HuH-7 (cell line): ENCODE measurements at places on chromosomes 4 and X.

DNA sequence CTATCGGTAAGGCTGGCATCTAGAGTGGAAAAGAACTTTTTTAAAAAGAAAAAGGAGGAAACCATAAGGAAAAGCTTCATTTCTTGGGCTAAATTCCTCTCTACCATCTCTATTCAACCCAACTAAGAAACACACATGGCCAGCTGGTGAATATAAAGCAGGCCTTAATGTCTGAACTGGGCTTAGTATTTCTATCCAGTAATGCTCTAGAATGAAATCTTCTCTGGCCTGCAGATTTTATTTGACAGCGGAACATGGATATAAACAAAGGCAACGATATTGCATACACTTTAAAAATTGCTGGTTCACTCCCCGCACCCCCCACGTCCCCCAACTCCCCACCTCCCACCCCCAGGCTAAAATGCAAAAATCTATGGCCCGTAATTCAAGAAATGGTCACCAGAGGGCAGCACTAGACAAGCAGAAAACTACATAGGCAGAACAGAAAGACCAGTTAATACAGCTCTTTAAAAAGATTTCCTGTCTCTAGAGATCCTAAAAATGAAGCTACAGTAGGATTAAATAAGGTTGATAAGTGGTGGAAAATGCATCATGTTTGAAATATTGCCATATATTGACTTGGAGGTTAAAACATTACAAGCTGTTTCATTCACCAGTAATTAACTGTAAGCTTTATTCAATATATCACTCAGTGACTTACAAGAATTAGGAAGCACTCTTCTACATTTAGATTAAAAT is 155.2 kb upstream of the GALNT7 start:
- DNase-seq: peak; percentile 28

DNA sequence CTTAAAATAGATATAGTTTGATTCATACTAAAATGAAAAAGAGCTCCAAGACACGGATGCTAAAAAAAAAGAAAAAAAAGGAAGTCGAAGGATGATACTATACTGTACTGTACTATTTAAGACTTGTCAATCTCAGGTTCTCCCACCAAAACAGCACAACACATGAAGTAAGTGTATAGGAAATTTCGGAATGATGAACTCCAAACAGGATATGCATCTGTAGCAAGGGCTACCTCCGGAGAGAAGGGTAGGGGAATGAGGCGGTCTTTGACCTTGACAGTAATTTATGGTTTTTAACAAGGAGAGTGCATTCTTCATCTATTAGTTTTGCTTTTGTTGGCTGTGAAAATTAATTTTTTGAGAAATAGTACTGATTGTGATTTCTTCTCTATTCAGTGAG is 541 bp upstream of the FIP1L1 start:
- DNase-seq: peak; percentile 39

DNA sequence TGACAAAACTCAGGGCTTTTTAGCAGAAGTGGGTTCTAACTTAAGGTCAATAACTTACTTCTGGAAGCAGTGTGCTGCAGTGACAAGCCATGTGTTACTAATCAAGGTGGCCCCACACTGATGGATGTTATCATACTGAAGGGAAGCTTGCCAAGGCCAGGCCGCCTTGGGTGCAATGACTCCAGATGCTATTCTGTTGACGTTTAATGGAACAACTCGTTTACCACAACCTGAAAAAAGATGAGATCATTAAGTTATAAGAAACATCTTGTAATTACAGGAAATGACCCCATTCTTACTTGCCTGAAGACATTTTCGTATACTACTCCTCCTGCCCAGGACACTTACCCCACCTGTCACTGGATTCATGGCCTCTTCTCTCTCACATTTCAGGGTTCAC is 38.9 kb upstream of the TMPRSS11D start:
- DNase-seq: no peak

GRCh38 chr4:10662937-10663336 is 21.6 kb downstream of the CLNK start:
- DNase-seq: no peak

GRCh38 chr4:3365871-3366842 is 73.3 kb downstream of the RGS12 start:
- no peak for DNase-seq

GRCh38 chrX:148573119-148573518 is 72.7 kb downstream of the AFF2 start:
- no peak for DNase-seq

DNA sequence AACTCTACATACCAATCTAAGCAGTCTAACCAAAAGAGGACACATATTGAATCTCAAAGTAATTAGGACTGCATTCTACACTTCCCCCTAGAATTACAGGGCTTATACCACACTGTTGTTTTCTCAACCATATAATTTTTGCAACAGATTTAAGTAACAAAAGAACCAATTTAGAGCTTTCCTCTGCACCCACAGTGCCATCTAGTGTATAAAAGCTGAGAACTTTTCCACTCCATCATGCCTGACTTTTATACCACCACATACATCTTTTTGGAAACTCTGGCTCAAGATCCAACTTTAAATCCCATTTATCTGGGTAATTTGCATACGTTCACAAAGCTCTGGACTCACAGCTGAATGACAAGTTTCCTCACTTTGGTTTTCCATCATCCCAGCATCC is 99.5 kb downstream of the EFHC2 start:
- no peak for DNase-seq

DNA sequence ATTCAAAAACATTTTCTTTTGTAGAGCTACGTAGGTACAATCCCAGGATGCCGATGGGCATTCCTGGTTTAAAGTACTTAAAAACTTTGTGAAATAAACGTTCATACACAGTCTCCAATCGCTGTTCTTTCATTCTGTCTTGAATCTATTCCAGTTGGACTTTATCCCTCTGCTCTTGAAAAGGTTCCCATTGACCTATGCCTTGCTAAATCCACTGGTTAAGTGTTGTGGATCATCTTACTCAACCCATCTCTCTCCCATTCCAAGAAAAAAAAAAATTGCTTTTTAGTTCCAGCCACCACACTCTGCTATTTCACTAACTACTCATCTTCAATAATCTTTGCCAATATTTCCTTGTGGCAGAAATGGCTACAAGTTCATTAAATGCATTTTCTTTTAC is 542.3 kb upstream of the GRIA3 start:
- no peak for DNase-seq

DNA sequence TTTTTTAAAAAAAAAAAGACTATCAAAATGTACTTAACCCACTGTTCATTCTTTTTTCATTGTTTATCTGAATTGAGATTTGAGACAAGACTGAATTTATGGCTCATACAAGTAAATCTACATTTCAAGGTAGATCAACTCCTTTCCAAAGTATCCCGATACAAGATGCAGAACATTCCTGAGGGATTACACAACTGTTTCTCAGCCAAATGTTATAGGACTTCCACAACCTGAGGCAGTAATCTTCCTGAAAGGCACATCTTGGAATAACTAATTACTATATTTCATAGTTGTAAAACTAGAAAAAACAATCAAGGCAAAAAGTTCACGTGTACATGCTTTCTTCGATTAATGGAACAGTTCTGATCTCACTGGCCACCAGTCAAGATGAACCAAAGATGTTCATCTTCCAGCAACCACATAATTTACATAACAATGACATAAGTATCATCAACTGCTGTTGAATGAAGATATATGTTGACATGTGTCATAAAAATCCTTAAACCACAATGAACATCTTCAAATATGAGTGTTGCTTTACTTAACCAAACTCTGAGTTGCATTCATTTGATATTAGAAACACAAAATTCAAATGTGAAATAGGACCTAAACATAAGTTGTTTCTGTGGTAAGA is 225.2 kb upstream of the DKK2 start:
- no peak for DNase-seq

DNA sequence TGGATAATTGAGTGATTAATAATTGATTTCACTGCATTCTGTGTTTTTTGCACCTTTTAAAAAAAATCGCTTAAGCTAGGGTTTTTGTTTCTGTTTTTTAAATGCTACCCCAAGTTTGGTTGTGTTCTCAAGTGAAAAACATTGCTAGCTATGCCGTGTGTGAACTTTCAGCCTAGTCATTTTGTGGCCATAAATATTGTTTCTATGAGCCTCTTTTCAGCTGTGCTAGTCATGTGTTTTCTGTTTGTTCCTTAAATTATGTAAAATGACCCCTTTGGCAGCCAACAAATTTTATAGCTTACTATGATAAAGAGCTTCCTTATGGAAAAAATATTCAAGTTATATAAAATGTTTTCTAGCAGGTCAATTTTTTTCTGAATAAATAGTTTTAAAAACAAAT is 59.1 kb downstream of the GALNT7 start:
- DNase-seq: no peak

GRCh38 chr4:132662456-132662855 is 486.6 kb upstream of the PCDH10 start:
- DNase-seq: no peak

GRCh38 chr4:17817027-17817426 is 6.2 kb downstream of the NCAPG start:
- peak; percentile 14 for DNase-seq

DNA sequence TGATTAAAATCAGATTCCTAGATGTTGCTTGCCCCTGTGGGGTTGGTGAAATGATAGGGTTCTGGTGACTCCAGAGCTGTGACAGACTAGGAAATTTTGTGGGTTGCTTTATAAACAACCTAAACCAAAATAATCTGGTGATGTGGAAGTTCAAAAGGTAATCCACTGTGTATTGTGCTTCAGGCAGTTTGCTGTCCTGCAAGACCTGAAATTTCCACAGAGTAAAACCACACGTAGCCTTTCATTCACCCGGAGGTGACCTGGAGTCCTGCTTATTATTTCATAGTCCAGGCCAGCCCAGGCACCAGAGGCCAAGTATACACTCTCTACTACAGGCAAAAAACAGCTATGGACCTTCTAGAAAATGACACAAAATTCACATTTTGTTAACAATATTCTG is 114.6 kb upstream of the CBR4 start:
- DNase-seq: no peak

- no peak for DNase-seq
Observed at GRCh38 chr4:117844594-117844993, 189.7 kb upstream of the NDST3 start.

DNA sequence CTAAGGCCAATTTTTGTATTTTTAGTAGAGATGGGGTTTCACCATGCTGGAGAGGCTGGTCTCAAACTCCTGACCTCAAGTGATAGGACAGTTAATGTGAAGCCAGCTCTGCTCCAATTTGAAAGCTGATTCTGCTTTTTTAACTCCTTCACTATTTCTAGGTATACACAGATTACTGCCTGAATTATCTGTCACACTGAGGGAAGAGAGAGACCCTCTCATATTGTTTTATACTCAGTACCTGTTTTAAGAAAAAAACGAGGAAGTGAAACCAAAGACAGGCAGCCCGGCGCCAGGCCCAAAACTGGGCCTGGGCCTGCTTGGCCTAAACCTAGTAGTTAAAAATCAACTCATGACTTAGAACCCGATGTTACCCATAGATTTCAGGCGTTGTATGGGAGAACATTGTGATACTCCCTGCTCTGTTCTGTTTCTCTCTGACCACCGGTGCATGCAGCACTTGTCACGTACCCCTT is 1601.5 kb upstream of the PCDH10 start:
- DNase-seq: no peak

GRCh38 chr4:164252286-164252685 is 501.6 kb upstream of the SMIM31 start:
- DNase-seq: no peak

- DNase-seq: no peak
Observed at GRCh38 chrX:79138658-79139241, 5.7 kb upstream of the GPR174 start.

GRCh38 chr4:157010630-157011029 is 39.0 kb upstream of the PDGFC start:
- DNase-seq: no peak

DNA sequence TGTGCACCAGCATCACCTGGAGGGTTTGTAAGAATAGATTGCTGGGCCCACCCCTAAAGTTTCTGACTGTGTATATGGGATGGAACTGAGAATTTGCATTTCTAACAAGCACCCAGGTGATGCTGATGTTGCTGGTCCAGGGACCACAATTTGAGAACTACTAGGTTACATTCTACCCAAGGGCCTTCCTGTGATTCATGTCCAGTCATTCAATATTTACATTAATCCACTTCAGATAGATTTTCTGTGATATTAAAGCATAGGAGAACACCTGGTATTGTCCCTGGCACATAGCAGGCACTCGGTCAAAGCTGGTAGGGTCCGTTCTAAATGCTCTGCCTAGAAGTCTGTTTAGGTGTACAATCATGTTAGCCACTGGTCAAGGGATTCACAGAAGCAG is 19.5 kb upstream of the XPNPEP2 start:
- DNase-seq: no peak

GRCh38 chr4:128803783-128804182 is 5.7 kb upstream of the JADE1 start:
- no peak for DNase-seq

GRCh38 chr4:85707611-85708010 is 232.7 kb downstream of the ARHGAP24 start:
- no peak for DNase-seq

GRCh38 chr4:80495865-80496264 is 160.3 kb downstream of the CFAP299 start:
- no peak for DNase-seq

GRCh38 chr4:158121161-158121579 is 51.7 kb downstream of the GASK1B start:
- no peak for DNase-seq

GRCh38 chr4:112296949-112297880 is at the start of gene ALPK1:
ALPK1 (plus strand) TSS chr4:112297369.
- DNase-seq: no peak

DNA sequence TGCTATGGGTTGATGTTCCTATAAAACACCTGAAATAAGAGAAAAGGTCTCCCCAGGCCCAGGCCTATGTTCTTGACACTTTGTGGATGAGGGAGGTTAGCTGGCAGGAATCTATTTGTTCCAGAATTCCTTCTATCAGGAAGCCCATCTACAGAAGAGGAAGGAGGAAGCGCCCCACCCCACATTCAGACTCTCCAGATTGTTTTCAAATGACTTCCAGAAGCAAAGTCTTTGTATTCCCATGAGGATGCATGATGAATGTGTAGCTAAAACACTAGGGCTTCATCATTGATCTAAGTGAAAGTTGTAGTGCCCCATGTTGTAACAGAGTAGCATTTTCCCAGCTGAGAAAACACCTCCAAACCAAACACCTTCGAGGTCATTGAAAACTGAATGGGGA is 16.4 kb downstream of the OTC start:
- no peak for DNase-seq

DNA sequence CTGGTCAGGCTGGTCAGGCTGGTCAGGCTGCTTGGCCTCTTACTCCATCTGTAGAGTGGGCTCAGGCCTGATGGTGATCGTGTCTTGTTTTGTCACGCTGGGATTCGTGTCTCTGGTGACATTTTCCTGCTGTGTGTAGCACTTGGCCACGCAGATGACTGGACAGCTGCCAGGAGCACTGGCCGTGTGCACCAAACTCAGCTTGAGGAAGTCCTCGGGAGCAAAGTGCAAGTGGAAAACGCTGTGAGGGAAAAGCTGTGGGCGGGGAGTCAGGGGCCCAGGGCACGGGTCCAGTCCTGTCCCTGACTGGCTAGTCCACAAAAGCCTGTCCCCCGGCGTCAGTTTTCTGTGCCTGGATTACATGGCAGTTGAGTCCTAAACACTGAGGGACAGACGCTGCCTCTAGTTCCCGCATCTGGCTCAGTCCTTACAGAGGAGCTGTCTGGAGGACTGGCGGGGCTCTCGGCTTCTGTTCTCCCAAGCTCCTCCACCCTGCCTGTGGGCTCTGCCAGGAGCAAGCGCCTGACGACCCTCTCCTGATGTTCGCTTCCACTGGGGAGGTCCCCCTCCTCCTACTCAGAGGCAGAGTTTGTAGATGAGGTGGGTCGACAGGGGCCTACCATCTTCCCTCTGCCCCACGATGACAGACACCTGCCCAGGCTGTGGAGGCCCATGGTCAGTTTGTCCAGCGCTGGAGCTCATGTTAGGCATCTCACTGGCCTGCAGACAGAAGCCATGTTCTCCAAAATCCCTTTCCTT is 35.9 kb upstream of the GRPEL1 start:
- DNase-seq: peak; percentile 85
